ENCODE measurements at places on chromosomes 5 and 9. TPM values are rescaled to one million over a fixed set of nuclear protein-coding genes. Genes with fewer than 3 reads are reported as not detected.

IFT74 gene
- total RNA-seq: 9.0 TPM

ZFP2 gene
- total RNA-seq: 0.70 TPM

ACOT12 gene
- 6.5 TPM for total RNA-seq

TMOD1 gene
- total RNA-seq: 2.6 TPM

BTNL8 gene
- total RNA-seq: 141 TPM

ERAP2 gene
- 61.5 TPM for total RNA-seq

DNA sequence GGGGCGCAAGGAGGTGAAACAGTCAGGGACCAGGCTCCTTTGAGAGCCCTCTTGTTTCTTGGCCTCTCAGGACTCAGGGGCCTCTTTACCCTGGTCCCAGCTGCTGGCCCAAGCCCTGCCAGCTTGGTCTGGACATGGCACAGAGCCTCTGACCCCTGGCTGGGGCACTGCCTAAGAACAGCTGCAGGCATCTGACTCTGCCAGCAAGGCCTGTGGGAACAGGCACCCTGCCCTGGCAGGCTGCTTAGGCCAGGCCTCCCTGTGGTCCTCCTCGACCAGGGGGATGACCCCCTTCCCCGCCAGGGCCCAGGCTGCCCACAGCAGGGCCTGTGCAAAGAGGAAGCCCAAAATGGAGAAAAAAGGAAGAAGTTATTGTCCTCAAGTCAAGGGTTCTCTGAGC is 25.5 kb downstream of the OLFML2A start:
- DNase-seq: no peak

DNA sequence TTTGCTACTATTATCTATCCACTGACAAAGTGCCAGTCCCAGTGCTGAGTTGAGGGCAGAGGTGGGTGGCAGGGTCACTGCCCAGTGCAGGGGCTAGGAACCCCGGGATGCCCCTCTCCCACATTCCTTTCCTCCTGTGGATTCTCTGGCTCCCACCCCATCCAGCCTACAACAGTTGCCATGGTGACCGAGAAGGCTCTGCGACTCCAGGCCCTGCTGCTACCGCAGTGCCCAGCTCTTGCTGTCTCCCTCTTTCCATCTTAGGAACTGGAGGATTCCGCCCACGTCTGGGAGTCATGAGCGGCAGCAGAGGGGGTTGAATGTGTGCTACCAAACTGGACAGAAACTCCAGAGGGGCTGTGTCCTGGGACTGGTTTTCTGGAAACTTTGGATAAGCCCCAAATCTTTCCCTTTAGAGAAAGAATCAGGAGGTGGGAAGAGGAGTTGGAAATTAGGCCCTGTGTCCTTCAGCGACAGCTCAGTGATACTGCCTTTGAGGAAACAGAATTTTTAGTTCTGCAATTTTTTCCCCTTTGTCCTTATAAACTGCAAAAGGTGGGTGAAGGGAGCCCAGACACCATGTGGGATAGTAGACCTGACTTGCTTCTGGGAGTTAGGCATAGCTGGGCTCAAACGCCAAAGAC is 20.7 kb upstream of the C5orf47 start:
- DNase-seq: no peak

DNA sequence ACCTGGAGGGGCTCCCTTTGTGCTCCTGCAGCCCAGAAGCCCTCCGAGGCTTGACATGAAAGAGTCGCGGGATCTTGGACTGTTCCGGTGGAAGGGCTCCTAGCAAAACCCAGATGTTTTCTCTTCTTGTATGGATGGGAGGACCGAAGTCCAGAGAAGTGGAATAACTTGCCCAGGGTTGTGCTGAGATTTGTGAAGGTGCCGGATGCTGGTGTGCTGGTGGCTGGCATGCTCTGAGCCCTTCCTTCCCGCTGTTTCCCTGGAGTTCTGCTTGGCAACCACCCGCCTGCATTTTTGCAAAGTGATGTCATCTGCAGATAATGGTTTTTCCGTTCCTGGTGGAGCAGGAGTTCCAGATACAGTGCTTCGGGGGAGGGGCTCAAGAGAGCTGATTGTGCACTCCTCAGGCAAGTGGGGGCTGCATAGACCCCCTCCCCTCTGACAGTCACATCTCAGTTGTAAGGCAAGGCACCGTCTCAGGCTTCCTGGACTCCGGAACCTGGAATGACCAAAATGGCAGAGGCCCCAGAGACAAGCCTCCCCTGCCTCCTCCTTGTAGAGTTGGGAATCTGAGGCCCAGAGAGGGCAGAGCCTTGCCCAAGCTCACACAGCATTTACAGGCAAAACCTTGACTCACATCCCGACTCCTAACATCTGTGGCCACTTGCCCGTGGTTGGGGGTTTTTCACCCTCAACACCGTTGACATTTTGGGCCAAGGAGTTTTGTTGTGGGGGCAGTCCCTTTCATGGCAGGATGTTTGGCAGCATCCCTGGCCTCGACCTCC is 157.0 kb downstream of the RGS3 start:
- DNase-seq: peak; percentile 52

GRCh38 chr5:477247-477646 is 34.3 kb downstream of the EXOC3 start:
- DNase-seq: no peak

GRCh38 chr5:141641634-141642267 is 5.0 kb downstream of the RELL2 start:
- no peak for DNase-seq

DNA sequence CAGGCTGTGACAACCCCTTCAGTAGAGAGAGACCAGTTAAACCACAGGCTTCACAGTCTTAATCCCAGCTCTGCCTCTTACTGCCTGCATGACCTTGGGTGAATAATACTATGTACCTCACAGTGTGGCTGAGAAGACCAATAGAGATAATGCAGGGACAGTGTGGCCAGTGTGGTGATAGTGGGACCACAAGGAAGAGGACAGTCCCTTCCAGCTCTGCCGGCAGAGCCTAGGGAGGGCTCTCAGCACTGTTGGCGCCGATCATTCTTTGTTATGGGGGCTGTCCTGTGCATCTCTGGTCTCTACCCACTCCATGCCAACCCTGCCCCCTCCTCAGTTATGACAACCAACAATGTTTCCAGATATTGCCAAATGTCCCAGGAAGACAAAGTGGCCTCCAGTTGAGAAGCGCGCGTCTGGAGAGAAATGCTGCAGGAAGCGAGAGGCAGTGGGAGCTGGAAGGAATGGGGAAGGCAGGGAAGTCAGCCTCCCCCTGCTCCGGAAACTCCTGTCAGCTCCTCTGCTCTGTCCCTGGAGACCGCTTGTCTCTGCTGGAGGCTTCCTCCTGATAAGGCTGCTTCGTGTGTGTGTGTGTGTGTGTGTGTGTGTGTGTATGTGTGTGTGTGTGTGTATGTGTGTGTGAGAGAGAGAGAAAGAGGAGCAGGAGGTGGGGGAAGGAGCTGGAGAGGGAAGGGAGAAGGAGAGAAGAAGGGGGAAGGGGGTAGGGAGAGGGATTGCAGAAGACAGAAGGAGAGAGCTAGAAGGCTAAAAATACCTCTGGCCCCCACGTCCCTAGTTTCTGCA is 31.8 kb upstream of the FABP6 start:
- DNase-seq: no peak

- no peak for DNase-seq
These were observed 109.8 kb upstream of the TBC1D2 start for GRCh38 chr9:98365227-98365669.

- no peak for DNase-seq
These were observed 555.3 kb upstream of the PTGER4 start for GRCh38 chr5:40124367-40124766.

DNA sequence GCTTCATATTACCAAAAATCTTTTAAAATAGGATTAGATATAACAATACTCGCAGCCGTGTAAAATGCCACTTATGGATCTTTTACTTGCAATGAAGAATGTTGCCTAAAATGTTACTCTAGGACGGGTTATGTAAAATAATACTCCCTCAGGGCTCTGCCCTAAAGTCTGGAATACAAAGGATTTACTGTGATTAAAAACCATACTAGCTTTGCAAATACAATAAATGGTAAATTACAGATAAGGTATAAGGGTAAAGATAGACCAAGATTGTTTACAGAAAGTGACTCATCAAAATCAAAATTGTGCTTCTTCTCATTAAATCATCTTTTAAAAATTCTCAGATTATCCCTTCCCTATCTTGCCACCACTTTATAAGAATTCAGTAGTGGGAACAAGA is 163.6 kb downstream of the MEF2C start:
- DNase-seq: no peak

- no peak for DNase-seq
These were observed 1.3 kb downstream of the IRX2 start for GRCh38 chr5:2750026-2750757.

DNA sequence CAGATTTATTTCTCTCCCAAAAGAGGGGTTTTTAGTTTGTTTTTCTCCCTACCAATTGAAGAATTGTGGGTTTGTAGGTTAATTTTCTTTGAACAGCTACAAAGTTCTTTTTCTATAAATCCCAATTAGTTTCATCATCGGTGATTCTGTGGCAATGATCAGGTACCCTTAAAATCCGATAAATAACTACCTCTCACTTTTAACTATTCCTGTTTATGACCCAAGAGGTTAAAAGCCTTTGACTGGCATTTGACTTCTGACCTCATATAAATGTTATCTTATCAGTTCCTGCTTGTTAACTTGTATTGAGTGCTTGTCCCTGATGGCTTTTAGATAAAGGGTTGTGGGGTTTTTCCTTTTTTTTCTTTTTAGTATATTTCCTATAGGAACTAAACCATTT is 124.4 kb upstream of the TMEM161B start:
- DNase-seq: no peak

GRCh38 chr5:142053426-142054151 is 40.8 kb upstream of the GNPDA1 start:
- peak; percentile 54 for DNase-seq

DNA sequence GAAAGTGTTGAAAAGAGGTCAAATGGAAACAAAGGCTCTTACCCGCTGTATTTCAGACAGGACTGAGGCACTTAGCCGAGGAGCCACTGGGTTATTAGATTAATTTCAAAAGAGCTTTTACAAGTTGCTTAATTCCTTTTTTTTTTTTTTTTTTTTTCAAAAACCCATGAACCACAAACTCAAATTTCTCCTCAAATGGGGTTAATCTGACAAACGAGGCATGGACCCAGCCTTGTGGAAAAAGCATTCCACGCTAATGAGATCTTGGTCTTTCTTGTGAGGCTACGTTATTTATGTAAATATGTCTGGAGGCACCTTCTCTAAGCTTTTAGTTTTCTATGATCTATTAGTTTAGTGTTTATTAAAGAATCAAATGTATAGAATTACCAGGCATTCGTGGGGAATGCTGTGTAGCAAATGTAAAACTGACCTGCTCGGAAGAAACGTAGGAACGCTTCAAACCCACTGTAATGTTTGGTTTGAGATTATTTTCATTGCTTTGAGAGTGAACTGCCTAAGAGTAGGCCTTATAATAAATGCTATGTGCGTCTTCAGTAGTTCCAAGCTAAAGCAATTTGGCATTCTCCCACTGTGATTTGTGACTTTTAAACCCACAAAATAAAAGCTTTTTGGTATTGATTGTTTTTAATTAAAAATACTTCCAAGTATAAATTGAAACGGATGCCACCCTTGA is 134.7 kb downstream of the CDH6 start:
- no peak for DNase-seq

DNA sequence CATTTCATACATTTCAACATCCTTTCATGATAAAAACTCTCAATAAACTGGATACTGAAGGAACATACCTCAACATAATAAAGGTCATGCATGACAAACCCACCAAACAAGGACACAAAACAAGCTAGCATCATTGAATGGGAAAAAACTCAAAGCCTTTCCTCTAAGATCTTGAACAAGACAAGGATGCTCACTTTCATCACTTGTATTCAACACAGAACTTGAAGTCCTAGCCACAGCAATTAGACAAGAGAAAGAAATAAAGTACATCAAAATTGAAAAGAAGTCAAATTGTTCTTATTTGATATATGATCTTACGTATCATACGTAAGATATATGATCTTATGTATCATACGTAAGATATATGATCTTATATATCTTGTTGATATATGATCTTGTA is 5.3 kb downstream of the MRPL50 start:
- no peak for DNase-seq

DNA sequence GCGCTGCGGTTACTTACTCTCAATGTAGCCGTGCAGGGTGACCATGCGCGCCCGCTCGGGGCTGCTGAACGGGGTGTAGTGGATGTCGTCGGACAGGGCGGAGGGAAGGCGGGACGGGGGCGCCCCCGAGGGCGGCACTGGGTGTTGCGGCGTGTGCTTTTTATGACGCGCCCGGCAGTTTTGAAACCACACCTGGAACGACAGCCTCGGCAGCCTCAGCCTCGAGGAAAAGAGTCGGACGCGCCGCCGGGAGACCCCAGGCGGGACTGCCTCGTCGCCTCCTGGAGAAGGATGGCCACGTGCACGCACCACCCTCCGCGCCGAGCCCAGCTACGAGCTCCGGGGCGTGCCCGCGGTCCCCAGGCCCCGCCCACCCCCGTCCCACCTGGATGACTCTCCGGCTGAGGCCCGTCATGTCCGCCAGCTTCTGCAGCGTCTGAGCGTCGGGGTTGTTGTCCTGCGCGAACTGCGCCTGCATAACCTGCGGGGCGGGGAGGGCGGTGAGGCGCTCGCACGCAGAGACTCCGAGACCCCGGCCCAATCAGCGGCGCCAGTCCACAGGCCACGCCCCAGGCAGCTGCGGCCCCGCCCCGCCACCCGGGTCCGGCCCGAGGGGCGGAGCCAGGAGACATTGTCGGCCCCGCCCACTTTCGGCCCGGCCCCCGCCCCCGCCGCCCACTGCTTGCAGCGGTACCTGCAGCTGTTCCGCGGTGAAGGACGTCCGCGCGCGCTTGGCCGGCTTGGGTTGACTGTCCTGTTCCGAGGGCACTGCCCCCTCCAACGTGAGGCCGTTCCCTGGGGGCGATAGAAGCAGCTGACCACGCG is 15.0 kb downstream of the LHX6 start:
- DNase-seq: no peak

GRCh38 chr5:141430332-141431113 is at the start of gene PCDHGA12:
Gene PCDHGA12, plus strand, starts transcription at chr5:141430507. Its CDS starts 253 bp downstream, at chr5:141430760.
- no peak for DNase-seq

GRCh38 chr5:172902497-172903472 is 56.4 kb upstream of the RPL26L1 start:
- DNase-seq: peak; percentile 75

GRCh38 chr5:142816531-142817430 is 46.6 kb downstream of the ARHGAP26 start:
- DNase-seq: peak; percentile 65

DNA sequence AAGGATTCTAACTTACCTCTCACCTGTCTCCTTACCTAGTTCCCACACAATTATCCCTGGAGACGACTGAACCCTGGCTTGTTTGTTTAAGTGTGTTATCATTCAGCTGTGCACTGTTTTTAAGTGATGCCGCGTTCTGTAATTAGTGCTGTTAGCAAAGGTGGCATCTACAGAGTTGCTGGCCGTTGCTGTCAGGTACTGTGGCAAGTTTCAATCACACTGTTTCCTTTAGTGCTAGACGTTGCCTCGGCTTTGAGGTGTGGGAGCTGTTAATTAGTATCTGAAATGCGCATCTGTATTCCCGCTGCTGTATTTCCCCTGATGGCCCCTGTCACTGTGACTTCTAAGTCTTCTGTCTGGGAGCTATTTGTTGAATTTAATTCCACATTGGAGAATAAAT is 193.8 kb upstream of the GAS1 start:
- DNase-seq: no peak
